ENCODE measurements at places on chromosomes 7 and 10. TPM values are rescaled to one million over a fixed set of nuclear protein-coding genes. Genes with fewer than 3 reads are reported as not detected.

The FRMD4A gene
- polyA plus RNA-seq, result 68.8 TPM

The AGR2 gene
- polyA plus RNA-seq, result not detected

The UTF1 gene
- not detected for polyA plus RNA-seq

The BZW2 gene
- 92.9 TPM for polyA plus RNA-seq

GRCh38 chr7:26543340-26543739 lies 251.7 kb downstream of the SNX10 start:
- DNase-seq, result no peak

- no peak for DNase-seq
These were observed 126.0 kb downstream of the ATRNL1 start for GRCh38 chr10:115219203-115219602.

- DNase-seq, result no peak
These were observed 270.6 kb downstream of the TRIL start for GRCh38 chr7:28687537-28687936.

DNA sequence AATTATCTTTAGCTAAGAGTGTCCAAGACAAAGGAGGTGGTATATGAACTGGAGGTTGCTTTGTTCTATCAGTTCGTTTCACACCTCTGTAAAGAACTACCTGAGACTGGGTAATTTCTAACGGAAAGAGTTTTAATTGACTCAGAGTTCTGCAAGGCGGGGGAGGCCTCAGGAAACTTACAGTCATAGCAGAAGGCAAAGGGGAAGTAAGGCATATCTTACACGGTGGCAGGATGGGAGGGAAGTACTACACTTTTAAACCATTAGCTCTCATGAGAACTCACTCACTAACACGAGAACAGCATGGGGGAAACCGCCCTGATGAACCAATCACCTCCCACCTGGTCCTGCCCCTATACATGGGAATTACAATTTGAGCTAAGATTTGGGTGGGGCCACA lies 1202.3 kb upstream of the LRRTM3 start:
- DNase-seq, result no peak

DNA sequence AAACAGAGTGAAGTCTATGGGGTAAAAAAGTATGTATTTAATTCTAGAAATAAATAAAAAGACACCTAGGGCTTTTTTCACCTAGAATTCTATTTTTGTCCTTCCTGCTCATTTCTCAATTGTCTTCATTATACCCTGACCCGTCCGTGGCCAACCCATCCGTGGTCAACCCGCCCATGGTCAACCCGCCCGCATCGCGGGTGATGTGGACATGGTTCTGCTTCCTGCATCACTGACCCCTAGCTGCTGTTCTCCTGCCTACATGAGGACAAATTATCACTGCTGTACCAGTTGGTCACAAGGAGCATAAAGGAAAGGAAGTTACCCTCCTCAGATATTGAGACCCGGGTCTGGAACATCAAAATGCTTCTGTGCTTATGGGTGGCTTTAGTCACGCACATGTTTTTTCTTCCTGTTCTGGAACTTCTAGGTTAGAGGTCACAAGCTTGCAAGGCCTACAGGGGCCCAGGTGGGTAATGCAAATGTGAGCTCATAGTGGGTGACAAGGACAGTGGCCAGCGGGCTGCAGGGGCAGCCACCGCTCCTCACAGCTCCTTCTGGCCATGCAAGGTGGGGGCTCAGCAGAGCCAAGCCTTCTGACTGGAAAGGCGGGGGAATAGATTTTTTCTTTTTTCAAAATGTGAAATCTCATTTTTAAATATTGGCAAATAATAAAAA lies 15.5 kb downstream of the CAMK2G start:
- DNase-seq, result no peak

GRCh38 chr7:114539575-114539974 lies 125.0 kb downstream of the FOXP2 start:
- peak; percentile 35 for DNase-seq
